ENCODE measurements at places on chromosomes 7 and 10.

- peak; percentile 22 for DNase-seq
Observed at GRCh38 chr7:152759949-152760853, 649 bp downstream of the ACTR3B start.

- DNase-seq, result no peak
Observed at GRCh38 chr10:31035266-31035798, 3.7 kb upstream of the ZNF438 start.

DNA sequence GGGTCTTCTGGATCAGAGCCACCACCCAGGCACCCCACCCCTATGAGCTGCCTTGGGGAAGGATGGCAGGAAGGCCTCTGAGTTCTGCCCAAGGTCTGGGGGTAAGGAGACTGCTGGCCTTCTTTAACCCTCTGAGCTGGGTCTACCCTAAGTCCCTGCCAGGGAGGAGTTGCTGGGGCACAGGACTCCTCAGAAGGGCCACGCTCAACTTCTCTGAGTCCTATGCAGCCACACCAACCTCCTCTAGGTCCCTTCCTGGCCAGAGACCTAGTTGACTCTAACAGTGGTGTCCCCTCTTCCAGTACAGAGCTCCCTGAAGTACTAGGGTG, 2.6 kb upstream of the NEURL1 start:
- DNase-seq, result no peak

DNA sequence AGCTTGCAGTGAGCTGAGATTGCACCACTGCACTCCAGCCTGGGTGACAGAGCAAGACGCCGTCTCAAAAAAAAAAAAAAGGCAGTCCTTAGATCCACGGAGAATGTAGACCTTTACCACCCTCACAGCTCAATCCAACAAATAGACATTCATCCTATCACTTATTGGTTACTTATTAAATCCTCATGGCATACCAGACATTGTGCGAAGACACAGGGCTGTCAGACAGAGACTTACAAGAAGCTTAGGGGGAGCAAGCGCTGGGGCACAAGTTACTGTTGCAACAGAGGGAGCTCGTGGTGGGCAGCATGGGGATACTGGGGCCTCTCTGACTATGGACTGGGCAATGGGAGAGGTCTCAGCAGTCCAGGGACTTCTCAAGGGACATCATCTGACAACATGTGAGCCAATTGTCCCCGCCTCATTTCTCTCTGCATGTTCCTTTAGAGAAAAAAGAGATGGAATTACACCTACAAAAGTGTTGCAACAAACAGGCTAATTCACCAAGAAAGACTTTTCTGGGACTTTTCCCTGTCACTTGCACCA, 82.8 kb upstream of the TNS3 start:
- no peak for DNase-seq

DNA sequence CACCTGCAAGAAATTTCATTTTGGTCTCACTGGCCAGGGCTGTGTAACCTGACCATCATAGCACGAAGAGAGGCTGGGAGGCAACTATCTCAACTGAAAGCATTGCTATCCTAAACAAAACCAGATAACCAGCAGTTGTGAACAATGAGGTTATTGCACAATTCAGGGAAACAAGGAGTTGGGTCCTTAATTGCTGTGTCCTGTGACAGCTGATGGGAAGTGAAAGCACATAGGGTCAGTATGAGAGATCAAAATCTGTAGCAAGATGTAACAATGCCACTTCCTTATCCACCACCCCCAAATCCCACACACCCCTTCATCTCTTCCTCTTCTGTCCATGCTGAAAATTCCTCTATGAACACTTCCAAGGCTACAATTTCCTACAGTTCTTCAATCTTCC, 80.2 kb downstream of the HTR7 start:
- DNase-seq, result peak; percentile 80

DNA sequence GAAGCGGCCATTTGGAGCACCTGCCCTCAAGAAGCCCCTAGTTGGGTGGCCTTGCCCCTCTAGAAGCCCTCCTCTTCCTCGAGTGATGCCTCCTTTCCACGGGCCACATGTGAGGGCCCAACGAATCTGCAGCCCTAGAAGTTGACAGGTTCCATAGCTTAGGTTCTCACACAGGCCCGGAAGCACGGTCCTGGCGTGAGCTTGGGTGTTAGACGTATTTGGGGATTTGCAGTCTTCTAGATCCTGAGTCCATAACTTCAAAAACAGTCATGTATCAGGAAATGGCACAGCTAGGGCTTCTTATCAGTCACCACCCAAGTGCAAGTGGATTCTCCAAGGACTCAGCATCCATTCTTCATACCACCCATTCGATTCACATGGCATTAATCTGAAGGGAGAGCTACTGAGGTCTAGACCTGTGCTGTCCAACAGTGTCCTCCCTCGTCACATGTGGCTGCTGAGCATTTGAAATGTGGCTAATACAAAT, 477 bp upstream of the FBXW4 start:
- DNase-seq, result no peak

- DNase-seq, result no peak
Observed at GRCh38 chr10:15943426-15943825, 83.1 kb upstream of the MINDY3 start.

DNA sequence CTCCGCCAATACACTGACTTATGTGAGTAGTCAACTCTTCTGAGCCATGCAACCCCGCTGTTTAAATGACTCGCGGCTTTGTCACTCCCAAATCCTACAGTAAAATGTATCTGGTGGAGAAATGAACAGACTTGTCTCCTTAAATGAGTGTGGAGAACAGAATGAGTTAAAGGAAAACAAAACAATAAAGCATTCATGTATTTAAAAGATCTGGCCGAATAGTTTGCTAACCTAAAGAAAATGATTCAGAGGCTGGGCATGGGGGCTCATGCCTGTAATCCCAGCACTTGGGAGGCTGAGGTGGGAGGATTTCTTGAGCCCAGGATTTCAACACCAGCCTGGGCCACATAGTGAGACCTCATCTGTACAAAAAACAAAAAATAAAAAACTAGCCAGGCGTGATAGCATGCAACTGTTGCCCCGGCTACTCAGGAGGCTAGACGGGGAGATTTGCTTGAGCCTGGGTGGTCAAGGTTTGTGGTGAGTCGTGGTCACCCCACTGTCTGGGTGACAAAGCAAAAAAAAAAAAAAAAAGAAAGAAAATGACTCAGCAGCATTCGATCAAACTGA, 86.5 kb upstream of the PFKP start:
- no peak for DNase-seq

DNA sequence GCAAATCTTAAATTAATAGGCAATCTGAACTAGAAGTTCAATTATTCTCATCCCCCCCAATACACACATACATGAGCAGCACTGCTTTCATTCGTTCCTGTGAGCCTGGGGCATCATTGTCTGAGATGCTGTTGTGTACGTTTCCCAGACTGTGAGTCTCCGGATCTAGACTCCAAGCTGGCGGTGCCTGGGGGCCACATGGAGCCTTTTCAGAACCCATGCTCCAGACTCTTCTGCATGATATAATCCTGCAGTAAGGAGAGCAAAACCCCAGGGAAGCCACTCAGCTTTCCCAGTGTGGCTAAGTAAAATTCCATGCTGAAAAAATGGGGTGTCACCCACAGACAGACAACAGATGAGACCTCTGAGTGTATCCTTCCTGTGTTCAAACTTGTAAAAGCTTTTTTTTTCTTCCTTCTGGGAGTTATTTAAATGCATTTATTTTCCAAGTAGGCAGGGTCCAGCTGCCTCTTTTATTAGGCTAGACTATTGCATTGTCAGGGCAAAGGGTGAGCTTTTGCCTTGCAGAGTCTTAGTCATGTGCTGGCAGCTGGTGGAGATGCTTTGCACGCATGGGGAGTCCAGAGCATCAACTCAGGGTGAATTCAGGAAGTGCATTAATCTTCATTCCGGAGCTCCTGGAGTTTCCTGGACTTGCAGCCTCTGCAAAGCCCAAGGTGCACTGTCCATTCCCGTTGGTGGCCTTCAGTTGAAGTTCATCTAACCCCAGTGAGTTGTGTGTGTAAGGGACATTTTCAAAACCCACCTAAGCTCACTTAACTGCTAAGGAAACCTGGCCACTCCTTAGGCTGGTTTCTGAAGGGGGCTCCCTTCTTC, 185.7 kb upstream of the ADO start:
- peak; percentile 84 for DNase-seq

DNA sequence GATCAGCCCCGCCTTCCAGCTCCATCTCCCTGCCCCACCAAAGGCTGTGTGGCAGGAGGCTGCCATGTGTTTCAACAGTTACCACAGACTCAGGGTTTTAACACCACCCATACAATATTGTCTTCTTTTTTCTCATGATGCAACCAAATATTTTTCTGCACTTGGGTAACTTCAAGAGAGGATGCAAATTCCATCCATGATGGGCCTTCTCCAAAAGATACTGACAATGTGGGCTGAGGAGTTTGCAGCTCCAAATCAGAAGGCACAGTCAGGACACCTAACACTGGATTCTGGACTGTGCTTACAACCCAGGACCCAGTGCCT, 347.9 kb downstream of the GRID1 start:
- no peak for DNase-seq

DNA sequence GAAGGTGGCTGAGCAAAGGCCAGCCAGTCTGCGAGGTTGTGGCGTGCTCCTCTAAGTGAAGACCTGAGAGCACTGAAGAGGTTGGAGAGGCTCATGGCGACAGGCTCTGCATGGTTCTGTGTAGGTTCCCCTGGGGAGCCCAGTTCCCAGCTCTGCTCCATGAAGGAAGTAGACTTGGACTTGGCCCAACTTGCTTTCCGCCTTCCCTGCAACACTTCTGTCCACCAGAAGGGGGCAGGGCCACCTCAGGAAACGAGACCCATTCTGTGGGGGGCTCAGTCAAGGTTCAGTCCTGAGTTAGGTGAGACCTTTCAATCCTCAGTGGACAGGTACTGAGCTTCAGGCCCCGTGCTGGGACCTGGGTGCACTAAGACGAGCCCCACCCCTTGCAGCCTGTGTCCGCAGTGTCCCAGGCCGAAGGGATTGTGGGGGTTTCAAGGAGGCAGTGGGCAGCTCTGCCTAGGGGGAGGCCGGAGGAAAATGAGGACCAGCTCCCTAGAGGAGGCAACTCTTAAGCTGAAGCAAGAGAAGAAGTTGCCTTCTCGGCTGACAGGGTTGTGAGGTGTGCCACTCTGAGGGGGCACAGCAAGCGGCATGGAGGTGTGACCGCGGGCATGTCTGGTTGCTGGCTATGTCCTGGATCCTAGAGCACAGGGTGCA, 15.0 kb upstream of the PCBD1 start:
- peak; percentile 16 for DNase-seq

DNA sequence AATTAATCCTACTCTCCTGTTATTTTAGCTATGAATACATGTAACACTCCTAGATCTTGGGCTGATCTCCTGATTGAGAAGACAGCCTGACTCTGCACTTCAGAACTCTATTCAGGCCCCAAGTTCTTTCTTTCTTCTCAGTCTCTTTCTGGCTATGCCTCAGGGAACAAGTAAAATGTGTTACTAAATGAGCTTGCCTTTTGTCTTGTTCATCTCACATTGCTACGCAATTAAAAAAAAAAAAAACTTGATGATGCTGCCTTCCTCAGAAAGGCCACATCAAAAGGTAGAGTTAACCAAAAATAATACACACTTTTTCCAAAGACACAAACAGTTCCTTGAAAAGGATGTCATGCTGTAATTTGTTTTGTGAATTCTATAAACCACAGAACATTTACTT, 258.1 kb downstream of the TWIST1 start:
- DNase-seq, result no peak

DNA sequence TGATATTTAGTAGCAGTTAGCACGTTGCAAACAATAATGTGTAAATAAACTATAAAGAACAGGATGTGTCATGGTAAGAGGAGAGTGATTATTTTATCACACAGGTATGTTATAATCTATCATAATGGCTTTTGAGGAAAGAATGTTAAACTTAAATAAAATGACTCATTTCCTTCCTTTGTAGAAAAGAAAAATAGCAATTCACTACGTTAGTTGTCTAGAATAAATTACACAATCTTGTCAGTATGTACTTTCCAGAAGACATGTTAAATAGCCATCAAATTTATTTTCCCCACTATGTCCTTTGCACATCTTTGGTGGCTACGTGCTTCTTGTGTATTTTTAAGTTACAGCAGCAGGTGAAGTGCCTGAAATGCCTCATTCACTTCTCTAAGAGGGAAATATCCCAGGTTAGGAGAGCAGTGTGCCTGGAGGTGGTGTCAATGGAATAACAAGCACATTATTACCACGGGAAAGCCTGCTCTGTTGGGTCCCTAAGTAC, 133.8 kb downstream of the SEMA3A start:
- no peak for DNase-seq

- no peak for DNase-seq
Observed at GRCh38 chr7:54663186-54663585, 95.8 kb downstream of the SEC61G start.

- DNase-seq, result no peak
Observed at GRCh38 chr10:60423920-60424319, 34.2 kb upstream of the ANK3 start.

DNA sequence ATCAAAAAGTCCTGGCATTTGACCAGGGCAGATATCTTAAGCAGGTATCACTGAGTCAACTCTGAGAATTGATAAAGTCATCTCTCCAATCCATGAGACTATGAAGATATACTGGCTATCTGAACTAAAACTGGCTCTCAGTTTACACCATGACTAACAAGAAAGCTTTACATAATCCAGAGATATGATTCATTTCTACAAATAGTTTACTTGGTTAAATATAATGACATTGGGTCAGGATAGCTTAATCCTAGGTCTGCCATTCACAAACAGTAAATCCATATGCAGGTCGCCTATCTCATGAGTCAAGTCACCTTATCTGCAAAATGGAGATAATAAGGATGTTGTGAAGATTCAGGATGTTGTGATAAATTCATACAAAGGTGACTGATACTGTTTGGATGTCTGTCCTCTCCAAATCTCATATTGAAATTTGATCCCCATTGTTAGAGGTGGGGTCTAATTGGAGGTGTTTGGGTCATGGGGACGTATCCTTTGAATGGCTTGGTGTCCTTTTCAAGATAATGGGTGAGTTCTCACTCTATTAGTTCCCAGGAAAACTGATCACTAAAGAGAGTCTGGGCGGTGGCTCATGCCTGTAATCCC, 117.4 kb downstream of the JMJD1C start:
- DNase-seq, result no peak

DNA sequence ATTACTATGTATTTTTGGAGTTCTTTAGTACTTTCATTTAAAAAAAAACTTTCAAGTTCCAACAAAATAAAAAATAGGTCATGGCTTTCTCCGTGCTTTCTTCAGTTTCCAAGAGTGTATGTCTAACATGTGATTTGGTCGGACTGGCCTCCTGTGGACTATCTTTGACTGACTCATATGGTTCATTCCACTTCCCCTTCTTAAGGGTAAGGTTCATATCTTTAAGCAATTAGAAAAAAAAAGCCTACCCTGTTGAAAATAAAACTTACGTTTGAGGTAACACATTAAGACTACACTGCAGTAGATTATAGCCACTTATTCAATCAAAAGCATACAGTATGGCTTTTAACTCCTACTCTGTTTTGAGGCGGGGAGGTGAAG, 112.8 kb upstream of the AHR start:
- DNase-seq, result peak; percentile 79

GRCh38 chr10:127889605-127890195, 3.0 kb downstream of the CLRN3 start:
- DNase-seq, result peak; percentile 77

DNA sequence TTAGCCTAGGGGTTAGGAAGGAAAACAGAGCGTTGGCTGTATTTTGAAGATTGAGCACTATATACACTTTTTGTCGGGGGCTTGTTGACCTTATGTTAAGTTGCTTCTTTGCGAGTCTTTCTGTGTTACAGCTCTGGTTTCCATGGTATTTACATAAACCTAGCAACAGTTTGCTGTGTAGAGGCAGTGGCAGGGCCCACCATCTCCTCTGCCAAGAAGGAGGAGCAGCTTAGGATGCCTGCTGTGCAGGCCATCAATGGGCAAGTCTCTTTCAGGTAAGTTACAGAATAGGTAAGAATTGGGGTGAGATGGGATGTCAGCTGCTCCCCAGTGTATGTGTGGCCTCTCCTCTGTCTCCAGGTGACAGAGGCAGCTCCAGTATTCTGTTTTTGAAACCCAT, 485.5 kb downstream of the LRMDA start:
- DNase-seq, result no peak
